Stimulated activated CD8-positive, alpha-beta memory T cell treated with anti-CD3 and anti-CD28 coated beads, Interleukin-15, amount 100 ng/mL, for 24 hours (primary cell): ENCODE measurements at places on chromosomes 1 and 21.

GRCh38 chr1:165565751-165566490 lies 22.1 kb downstream of the LRRC52 start:
- DNase-seq = no peak

GRCh38 chr1:30903343-30904034 lies 5.1 kb downstream of the SDC3 start:
- DNase-seq = no peak

- peak; percentile 3 for DNase-seq
Measured at GRCh38 chr1:220271706-220272046, 577 bp downstream of the RAB3GAP2 start.

- no peak for DNase-seq
Measured at GRCh38 chr1:210250665-210250997, 18.0 kb downstream of the SERTAD4 start.

GRCh38 chr1:229027622-229028182 lies 243.2 kb upstream of the RAB4A start:
- no peak for DNase-seq

- DNase-seq = no peak
Measured at GRCh38 chr1:157147906-157148700, 9.9 kb upstream of the ETV3 start.

DNA sequence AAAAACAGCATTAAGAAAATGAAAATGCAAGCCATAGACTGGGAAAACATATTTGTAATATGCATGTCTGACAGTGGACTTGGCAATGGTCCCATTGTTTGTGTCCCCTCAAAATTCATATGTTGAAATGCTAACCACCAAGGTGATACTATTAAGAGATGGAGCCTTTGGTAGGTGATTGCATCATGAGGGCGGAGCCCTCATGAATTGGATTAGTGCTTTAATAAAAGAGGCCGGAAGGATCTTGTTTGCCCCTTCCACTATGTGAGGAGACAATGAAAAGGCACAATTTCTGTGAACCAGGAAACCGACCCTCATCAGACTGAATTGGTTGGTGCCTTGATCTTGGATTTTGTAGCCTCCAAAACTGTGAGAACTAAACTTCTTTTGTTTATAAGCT lies 232.3 kb downstream of the GPR52 start:
- DNase-seq = no peak

DNA sequence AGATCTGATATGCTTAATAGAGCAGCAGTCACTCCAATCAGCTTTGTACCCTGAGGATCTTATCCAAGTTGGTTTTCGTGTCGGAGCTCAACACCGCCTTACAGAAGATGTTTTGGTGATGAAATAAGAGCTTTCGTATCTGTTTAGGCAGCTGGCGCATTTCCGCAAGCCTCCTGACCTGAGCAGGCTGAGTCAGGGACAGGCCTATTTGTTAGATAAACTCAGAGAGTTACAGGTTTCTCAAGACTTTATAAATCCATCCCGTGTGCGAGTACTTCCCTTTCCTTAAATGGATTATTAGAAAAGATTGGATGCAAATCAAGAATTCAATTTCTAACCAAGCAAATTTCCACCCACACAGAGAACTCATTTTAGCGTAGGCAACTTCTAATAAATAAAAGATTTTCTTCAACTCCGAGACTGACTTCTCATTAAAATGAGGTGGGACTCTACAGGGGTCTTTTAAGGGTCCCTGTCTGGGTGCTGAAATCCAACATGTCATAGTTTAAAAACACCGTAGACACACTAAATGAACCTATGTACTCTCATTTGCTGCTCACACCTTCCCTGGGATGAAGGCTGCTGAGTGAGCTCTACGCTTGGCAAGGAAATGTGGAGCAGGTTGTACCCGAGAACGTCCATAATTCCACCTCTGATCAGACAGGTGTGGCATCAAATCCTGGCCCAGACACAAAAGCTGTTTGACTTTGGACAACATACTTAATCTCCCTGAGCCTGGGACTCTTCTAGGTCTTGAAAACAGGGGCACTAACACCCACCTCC lies 106.9 kb upstream of the F3 start:
- DNase-seq = no peak

DNA sequence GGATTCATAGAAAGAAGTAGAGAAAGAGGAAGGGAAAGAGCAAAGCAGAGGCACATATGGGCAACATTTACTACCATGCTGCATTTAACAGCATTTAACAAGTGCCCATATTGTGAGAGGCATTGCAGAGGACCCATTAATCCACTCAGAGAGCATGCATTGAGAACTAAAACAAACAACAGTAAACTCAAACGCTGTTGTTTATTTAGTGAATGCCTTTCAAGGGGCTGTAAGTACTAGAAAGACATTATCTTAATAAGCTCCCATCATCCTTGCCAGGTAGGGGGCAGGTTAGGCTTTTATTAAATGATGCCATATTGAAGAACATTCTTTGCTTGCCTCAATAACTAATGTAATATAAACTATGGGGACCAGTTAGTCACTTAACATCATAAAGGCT lies 254.3 kb upstream of the DAB1 start:
- no peak for DNase-seq
